Right atrium auricular region (tissue), 2 donors: ENCODE measurements at places on chromosomes 5 and 9. TPM values are rescaled to one million over a fixed set of nuclear protein-coding genes. Genes with fewer than 3 reads are reported as not detected.
A peak's percentile ranks its signal among the peaks of the same experiment; 100 is the strongest.

- H3K27ac ChIP-seq, result no peak overlapping the region
- H3K4me1 ChIP-seq, result peaks cover 5% of the 10 kb centered on the region
- DNase-seq, result no peak
- H3K4me3 ChIP-seq, result no peak overlapping the region
- H3K27me3 ChIP-seq, result no peaks in the 10 kb centered on the region
These were observed 175.1 kb downstream of the SNX18 start for GRCh38 chr5:54692631-54693030.

- no peak for DNase-seq
- H3K27me3 ChIP-seq, result no peaks in the 10 kb centered on the region
- no peak overlapping the region for H3K4me3 ChIP-seq
- H3K36me3 ChIP-seq, result no peaks in the 10 kb centered on the region
- no peaks in the 10 kb centered on the region for H3K4me1 ChIP-seq
These were observed 301.2 kb downstream of the TUSC1 start for GRCh38 chr9:25377039-25377438.

The PCDHGB6 gene
- total RNA-seq, result 5.0 TPM

GRCh38 chr9:92607088-92607487 is 62.8 kb downstream of the IPPK start:
- H3K36me3 ChIP-seq, result peaks cover 10% of the 10 kb centered on the region
- no peak for DNase-seq
- H3K4me3 ChIP-seq, result no peak overlapping the region
- H3K27ac ChIP-seq, result peak overlapping the region; percentile 4
- no peaks in the 10 kb centered on the region for H3K4me1 ChIP-seq

DNA sequence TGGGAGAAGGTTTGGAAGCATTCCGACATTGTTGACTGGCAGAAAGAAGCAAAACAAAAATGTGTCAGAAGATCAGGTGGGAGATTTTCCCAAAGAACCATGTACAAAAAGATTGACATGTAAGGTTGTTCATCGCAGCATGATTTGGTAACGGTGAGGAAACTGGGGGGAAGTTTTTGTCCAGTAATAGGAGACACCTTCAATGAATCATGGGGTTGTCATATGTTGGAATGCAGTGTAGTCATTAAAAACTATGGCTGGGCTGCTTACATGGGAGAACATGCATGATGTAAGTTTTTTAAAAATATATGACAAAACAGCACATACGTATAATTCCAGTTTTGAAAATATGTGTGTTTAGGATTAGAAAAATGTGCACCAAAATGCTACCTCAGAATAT is 50.5 kb downstream of the HSD17B3 start:
- DNase-seq, result no peak
- no peak overlapping the region for H3K4me3 ChIP-seq
- H3K27ac ChIP-seq, result no peak overlapping the region

- no peak overlapping the region for H3K4me3 ChIP-seq
- no peak for DNase-seq
- no peak overlapping the region for H3K27ac ChIP-seq
- H3K4me1 ChIP-seq, result no peaks in the 10 kb centered on the region
- H3K36me3 ChIP-seq, result no peaks in the 10 kb centered on the region
- H3K27me3 ChIP-seq, result no peaks in the 10 kb centered on the region
These were observed 664.3 kb upstream of the EDIL3 start for GRCh38 chr5:85049020-85049419.

The C9orf50 gene
- not detected for total RNA-seq

The PCSK1 gene
- 4.0 TPM for total RNA-seq

- no peaks in the 10 kb centered on the region for H3K4me1 ChIP-seq
- no peaks in the 10 kb centered on the region for H3K27me3 ChIP-seq
- H3K4me3 ChIP-seq, result no peak overlapping the region
- H3K36me3 ChIP-seq, result no peaks in the 10 kb centered on the region
These were observed 68.0 kb upstream of the STXBP1 start for GRCh38 chr9:127543973-127544533.

The CERCAM gene
- total RNA-seq, result 13.3 TPM

The ZNF879 gene
- total RNA-seq, result 6.9 TPM

- no peak for DNase-seq
- H3K4me1 ChIP-seq, result peaks cover 51% of the 10 kb centered on the region
- no peaks in the 10 kb centered on the region for H3K36me3 ChIP-seq
- H3K27me3 ChIP-seq, result no peaks in the 10 kb centered on the region
- H3K27ac ChIP-seq, result peak overlapping the region; percentile 31
These were observed 12.5 kb downstream of the STC2 start for GRCh38 chr5:173315495-173316338.

The ERCC6L2 gene
- total RNA-seq, result 43.4 TPM

The NTNG2 gene
- total RNA-seq, result 5.2 TPM
